ENCODE measurements at places on chromosomes 13 and 19.

DNA sequence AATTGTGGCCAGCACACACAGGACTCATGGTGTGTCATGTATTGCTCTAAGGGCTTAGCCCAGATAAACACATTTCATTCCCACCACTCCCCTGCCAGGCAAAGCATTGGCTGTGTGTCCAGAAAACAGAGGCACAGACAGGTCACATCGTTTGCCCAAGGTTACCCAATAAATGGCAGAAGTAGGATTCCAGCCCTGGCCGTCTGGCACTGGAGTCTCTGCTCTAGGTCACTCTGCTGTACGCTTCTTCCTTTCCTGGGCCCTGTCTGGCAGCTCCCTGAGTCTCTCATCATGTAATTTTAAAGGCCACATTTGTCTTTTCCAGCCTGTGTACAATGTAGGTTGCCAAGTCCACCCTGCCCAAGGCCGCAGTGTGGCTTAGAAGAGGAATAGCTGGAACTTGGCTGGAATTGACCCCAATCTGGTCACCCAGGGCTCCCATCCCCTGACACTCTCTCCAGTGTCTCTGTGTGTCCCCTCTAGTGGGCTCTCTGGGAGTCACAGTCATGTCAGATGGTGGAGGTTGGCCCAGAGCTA, 264.5 kb upstream of the TSHZ3 start:
- no peak for DNase-seq

GRCh38 chr13:44234566-44234965, 139.1 kb upstream of the SERP2 start:
- no peak for DNase-seq

DNA sequence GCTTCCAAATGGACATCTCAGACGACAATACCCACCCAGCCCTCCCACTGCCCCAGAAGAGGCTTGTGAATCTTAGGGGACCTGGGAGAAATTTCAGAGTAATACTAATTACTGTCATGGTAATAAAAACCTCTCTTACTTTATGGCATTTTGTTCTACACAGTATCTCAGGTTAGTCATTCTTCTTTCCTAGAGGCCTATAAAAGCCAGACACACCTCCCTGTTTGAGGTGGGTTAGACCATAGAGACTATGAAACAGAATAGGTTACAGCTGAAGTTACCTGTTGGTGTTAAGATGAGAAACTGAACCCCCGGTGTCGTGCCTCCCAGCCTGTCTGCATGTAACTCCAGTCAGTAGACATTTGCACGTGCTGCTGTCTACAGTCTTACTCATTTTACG, 113.9 kb downstream of the SLC7A1 start:
- no peak for DNase-seq

GRCh38 chr13:91346850-91347201, 661 bp upstream of the MIR17HG start:
- no peak for DNase-seq

GRCh38 chr13:50200569-50200968, 185.3 kb downstream of the KCNRG start:
- no peak for DNase-seq

GRCh38 chr19:53521373-53522202, 16.4 kb upstream of the ZNF331 start:
- peak; percentile 12 for DNase-seq

DNA sequence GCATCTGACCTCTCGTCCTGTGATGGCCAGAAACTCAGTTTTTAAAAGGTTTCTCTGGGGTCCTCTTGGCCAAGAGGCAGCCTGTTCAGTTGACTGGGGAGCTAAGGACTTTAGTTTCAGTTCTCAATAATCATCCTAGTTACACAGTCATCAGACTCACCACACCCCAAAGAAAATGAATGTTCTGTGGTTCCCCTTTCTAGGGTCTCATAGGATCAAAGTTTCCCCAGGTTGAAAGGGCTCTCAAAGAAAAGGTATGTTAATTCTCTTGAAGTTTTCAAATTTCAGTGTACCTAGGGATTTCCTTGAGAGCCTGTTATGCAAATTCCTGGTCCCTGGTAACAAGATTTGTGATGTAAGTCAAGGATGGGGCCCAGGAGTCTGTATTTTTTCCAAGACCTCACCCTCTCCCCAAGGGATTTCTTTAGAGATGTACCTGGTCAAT, 94.9 kb downstream of the FAM216B start:
- no peak for DNase-seq

GRCh38 chr13:29892151-29892550, 41.7 kb upstream of the UBL3 start:
- no peak for DNase-seq

DNA sequence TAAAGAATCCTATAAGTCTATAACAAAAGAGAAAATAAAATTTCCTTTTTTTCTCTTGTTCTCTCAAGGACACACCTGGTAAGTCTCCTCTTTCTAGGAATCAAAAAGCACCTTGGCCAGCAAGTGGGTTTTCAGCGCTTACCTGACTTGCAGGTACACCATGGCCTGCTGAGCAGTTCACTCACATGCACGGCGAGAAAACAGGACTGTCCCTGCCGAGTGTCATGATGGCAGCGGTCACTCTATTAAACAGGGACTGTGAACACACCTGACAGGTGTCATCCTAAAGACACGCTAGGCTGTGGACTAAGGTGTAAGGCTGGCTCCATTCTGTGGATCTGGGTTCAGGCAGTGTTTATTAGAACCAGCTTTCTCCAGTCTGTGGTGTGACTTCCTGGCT, 170.2 kb downstream of the TEX29 start:
- no peak for DNase-seq

- DNase-seq, result no peak
These were observed 5.3 kb upstream of the FFAR1 start for GRCh38 chr19:35342430-35342829.

DNA sequence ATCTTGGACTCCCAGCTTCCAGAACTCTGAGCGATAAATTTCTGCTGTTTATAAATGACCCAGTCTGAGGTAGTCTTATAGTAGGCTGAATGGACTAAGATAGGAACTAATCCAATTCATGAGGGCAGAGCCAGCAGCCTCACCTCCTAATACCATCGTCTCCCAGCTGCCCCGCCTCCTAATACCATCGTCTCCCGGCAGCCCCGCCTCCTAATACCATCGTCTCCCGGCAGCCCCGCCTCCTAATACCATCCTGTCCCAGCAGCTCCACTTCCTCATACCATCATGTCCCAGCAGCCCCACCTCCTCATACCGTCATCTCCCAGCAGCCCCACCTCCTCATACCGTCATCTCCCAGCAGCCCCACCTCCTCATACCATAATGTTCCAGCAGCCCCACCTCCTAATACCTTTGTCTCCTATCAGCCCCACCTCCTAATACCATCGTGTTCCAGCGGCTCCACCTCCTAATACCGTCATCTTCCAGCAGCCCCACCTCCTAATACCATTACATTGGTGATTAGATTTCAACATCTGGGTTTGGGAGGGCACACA, 2.4 kb upstream of the ARGLU1 start:
- DNase-seq, result peak; percentile 34

- peak; percentile 83 for DNase-seq
These were observed 8.1 kb downstream of the PIK3R2 start for GRCh38 chr19:18160971-18161635.

- DNase-seq, result no peak
These were observed 134.1 kb downstream of the LACC1 start for GRCh38 chr13:44013758-44014291.

- DNase-seq, result no peak
These were observed 4.6 kb downstream of the PPP1R14A start for GRCh38 chr19:38251564-38252051.

DNA sequence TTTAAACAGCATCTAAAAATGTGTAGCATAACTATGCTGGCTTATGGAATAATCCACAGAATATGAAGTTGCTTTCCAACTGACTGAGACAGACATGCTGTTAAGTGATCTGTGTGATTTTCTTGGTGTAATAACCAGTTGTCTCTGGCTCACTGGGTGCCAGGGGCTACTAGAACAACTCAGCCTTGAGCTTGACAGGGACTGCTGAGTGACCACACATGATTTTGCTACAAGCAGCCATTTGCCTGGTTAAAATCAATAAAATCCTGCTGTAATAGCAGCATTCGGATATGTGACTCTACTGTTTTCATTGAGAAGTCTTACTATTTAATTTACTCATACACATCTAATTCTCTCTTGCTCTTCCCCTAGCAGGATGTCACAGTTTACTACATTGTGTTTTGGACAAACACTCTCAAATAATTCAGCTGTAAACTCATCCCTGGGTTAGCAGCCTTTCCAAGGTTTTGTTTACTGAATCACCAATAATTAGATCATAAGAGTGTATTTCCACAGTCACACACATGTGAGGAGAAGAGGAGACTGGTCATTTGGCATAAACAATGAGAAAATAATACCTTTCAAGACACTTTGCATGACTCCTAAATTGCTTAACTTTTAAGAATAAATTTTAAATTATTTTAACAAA, 426.2 kb downstream of the PCDH9 start:
- no peak for DNase-seq

GRCh38 chr19:44308011-44308410, 3.2 kb upstream of the ZNF235 start:
- DNase-seq, result no peak

- peak; percentile 21 for DNase-seq
These were observed 165.9 kb downstream of the KLF5 start for GRCh38 chr13:73224703-73225102.

DNA sequence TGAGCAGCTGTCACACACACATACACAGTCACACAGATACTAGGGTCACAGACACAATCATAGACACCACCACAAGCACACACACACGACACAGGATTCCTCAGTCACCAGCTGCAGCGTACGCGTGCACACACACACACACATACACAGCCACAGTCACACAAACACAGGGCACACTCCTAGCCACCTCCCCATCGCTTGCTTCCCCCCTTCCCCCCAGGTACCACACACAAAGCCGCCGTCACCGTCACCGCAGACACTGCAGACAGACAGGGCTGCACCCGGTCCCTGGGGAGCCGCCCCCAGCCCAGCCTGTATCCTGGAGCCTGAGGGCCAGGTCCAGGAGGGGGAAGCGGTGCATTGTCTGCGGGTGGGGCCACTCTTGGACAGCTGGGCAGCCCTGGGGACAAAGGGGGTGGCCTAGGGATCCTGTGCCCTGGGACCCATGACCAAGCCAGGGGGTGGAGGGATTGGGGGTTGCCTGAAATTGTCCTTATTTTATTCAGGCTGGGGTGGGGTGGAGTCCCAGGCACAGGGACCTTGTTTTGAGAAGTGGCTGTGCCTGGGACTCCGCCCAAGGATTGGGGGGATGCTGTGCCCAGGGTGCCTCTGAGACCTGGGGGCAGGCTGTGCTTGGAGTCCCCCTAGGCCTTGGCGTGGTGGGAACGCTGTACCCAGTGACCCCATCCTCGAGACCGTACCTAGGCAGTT, 957 bp downstream of the NUMBL start:
- DNase-seq, result no peak

GRCh38 chr13:93534181-93534700, 307.6 kb downstream of the GPC6 start:
- no peak for DNase-seq

GRCh38 chr19:861141-861755, 1.8 kb downstream of the CFD start:
- no peak for DNase-seq

GRCh38 chr13:29858231-29858630, 7.8 kb upstream of the UBL3 start:
- DNase-seq, result no peak

DNA sequence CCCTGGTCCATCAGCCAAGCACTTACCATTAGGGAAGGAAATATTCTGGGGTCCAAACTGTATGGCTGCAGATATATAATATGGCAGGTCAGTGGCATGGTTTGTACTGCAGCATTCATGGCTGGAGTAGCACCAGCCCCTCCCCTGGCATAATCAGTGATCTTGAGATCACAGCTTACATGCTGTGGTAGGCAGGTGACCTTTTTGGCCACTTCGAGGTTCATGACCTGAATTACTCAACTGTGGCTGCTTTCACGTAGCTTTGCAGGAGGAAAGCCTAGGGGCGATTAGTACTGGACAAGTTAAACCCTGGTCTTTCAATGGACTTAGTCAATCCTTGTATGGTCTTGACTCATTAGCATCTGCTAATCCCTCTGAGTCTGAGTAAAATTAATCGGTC, 169.8 kb downstream of the SPRY2 start:
- DNase-seq, result no peak
